Activated T-cell treated with anti-CD3 and anti-CD28 coated beads for 4 hours (primary cell): ENCODE measurements at places on chromosomes 6 and 20.

GRCh38 chr6:137872581-137873115 lies 5.6 kb downstream of the TNFAIP3 start:
- no peak for DNase-seq

DNA sequence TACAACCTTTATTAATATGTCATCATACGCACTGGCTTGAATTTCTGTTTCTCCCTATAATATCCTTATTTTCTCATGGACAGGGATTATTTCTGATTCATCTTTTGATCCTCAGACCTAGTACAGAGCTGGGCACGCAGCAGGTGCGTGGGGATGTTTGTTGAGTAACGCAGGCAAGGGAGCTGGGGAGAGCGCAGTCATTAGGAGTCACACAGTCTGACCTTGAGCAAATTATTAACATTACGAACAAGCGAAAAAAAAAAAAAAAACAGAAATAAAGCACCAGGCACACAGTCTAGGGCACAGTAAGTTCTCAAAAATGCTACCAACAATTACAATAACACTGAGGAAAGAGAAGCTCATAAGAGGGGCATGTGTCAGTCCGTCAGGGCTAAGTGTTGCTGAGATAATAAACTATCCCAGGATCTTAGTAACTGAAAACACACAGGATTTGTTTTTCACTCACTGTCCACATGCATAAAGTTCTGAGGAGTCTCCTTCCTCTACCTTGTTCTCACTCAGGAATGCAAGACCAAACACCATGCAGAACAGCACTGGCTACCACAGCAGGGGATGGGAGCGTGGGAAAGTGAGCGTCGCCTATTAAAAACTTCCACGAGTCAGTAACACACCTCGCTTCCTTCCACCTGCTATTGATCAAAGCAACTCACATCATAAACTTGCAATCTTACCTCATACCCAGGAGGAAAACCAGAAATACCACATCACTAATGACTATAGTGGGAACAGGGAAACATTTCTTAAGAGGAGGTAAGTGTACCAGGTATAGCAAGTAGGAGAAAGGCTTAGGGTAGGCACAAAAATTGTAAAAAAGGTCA lies 56.9 kb downstream of the PDE10A start:
- DNase-seq = no peak

DNA sequence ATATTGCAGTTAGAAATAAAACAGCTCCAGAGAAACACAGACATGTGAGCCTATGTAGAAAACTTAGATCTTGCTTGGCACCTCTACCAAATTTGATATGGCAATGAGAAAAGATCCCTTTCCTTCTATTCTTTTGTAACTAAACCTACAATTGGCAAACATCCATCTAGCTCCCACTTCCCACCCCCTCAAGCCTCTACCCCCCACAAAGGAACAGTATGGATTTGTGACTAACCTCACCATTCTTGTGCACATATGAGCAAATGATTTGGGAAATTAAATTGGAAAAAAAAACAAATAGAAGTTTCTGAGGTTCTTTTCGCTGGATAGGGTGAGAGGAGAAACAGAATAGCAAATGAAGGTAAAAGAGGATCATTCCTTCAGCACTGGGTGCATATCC lies 85.8 kb upstream of the TIAM2 start:
- no peak for DNase-seq

DNA sequence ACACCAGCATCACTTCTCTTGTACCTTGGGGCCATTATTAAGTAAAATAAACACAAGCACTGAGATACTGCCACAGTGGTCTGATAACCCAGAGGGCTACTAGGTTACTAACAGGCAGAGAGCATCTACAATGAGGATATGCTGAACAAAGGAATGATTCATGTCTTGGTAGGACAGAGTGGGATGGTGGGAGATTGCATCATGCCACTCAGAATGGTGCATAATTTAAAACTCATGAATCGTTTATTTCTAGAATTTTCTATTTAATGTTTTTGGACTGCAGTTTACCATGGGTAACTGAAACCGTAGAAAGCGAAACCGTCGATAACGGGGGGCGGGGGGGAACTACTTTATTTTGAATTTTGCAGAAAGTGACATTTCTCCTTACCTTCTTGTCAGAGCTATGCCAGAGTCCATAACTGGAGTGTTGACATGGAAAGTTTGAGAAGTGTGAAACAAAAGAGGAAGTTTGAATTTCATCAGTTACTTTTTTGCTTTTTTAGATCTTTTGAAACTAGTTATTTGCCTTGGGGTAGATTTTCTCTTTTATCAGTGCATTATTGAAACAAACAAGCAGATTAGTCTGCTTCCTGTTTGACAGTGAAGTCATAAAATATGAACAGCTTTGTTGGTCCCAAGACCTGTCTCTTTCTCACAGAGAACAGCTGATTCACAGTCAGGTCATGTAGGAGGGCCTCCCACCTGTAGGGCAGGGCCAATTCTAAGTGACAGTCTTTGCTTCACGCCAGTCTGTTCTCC lies 124.9 kb downstream of the KLHL32 start:
- no peak for DNase-seq
